ENCODE measurements at places on chromosomes 7 and 10.

- no peak for DNase-seq
Measured at GRCh38 chr7:44935583-44935982, 43.2 kb downstream of the MYO1G start.

DNA sequence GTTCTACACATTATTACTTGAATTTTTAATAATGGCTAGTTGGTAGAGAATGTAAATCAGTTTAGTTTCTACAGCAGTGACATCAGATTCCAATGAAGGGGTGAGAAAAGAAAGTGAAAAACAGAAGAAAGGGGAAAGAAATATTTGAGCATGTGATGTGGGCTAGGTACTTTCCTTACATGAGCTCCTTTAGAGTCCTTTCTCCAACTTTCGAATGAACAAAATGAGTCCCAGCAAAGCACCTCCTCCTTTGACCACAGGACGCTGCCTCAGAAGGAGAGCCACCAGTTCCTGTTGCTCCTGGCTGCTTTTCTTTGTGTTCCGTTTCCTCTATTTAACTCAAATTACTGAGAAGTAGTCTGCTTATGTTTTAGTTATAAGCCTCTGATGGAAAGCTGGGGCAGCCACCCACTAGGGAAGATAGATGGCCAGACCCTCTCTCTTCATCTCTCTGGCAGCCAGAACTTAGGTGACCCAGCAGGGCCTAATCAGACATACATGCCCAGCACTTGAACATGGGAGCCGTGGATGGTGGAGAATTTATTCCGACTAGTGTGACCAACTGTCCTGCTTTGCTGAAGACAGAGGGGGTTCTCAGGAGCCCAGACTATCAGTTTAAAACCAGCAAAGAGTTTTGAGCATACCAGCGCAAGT is 82.4 kb upstream of the NME8 start:
- DNase-seq, result no peak

DNA sequence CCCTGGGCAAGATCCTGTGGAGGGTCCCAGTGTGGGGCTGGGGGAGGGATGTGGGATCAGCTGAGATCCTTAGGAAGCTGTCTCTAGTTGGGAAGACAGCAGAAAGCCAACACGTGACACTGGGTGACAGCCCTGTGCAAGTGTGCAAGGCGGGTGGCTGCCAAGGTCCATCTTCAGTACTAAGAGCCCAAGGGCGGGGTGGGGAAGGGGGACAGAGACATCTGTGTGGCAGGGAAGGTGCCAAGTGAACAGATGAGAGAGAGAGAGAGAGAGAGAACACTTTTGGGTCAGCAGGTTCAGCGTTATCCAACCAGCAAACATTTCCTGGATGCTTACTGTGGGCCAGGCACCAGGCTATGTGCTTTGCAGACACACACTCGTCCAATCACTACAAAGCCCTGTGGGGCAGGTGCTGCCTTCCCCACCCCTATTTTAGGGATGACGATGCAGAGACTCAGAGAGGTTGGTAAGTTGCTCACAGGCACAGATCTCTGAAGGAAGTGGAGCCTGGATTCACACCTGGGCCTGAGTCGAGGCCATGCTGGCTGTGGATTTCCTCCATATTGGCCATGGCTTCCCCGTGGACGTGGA is 135.7 kb downstream of the GRK5 start:
- no peak for DNase-seq

DNA sequence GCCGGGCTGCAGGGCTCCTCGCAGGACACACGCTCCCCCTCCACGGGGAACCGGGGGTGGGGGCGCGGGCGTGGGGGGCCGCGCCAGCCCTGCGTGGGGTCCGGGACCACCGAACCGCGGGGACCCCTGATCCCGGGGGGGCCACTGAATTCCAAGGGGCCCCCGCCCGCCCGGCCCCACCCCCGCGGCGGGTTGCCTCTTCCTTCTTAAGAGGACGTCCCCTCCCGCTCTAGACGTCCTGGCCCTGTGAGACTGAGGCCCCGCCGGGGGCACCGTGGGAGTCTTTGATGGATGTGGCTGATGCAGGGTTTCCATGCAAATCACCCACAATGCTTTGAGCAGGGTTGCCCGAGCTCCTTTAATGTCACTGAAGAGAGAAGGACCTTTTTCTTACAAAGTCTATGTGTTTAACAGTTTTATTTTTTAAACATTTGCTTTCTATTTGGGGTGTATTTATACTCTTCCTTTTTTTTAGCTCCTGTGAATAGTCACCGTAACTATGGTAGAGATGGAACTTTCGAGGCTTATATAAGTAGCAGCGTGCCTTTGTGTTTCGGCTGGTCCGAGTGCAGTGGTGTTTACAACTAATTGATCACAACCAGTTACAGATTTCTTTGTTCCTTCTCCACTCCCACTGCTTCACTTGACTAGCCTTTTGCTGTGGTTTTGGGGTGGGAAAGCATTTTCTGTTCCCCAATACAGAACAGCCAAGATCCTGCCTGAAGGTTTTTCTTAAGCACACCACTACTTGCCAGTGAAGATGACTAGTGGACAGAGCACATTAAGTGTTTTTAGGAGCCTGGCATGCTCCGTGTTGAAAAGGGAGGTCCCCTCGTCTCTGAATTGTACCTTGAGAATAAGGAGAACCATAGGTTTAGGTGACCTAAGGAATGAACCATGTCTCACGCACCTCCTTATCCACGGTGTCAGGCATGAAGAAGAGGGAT is 44.8 kb downstream of the PDIA4 start:
- no peak for DNase-seq

GRCh38 chr10:102599565-102600327 is 44.5 kb upstream of the TRIM8 start:
- DNase-seq, result no peak

- DNase-seq, result no peak
Measured at GRCh38 chr7:116216956-116217571, 6.7 kb downstream of the TES start.

GRCh38 chr10:3495281-3495680 is 289.7 kb downstream of the KLF6 start:
- no peak for DNase-seq

Data from NT2/D1 (cell line).